ENCODE measurements at places on chromosomes 2 and 18.

DNA sequence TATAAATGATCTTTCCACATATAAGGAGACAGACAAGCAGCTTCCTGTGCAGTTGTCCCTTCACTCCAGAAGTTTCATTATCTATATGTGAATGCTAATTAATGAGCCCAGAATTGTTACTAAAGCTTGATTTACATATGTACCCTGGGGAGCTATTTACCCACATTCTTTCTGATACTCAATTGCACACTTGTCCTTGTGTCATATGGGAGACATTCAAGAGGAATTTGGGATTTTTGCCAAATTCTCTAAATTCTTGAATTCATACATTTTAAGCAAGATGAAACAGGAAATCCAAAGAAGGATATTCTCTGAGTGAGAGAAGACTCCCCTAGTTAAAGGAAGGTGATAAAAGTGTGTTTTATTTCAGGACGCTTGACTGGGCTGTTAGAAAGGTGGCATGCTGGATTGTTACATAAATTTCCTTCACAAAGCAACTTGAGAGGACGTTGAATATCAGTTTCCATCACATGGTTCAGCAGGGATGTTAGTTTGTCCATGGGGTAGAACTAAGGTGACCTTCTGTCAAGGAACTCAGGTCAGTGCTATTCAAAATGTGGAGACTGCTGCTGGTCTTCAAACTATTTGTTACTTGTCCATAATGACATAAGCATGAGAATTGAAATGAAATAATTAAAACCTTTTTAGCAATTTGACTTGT, 368.2 kb downstream of the IRS1 start:
- no peak for DNase-seq

- no peak for DNase-seq
These were observed 42.0 kb downstream of the ZFP36L2 start for GRCh38 chr2:43184339-43184895.

GRCh38 chr18:396556-396955, 103.9 kb downstream of the COLEC12 start:
- no peak for DNase-seq

DNA sequence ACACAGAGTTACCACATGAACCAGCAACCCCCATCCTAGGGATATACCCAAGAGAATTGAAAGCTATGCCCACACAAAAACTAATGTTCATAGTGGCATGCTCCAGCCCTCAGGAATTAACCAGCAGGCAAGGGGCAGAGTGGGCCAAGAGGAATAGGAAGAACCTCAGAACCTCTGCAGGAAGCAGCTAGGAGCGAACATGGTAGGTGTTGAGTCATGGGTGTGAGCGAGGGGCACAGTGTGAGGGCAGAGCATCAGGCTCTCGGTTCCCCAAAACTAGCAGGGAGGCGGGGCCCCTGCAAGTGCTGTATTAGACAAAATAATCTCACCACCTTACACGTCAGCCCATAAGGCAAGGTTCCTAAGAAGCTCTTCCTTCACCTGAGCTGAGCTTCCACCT, 5.6 kb upstream of the RUFY4 start:
- no peak for DNase-seq

DNA sequence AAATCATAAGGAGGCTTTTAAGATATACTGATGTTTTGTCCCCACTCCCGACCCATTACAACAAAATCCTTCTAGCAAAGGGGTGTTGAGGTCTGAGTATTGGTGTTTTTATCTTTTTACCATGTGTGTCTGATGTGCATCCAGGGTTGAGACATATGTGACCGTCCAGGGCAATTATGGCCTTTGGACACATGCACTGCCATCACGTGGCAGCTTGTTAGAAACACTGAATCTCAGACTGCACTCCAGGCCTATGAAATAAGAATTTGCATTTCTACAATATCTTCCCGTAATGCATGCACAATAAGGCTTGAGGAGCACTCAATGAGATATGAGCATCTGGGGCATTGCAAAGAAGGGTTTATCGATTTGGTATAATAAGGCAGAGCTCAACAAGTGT, 235.1 kb upstream of the ZNF804A start:
- DNase-seq: peak; percentile 21

GRCh38 chr2:66095820-66096345, 339.0 kb upstream of the MEIS1 start:
- no peak for DNase-seq

GRCh38 chr2:160541745-160542144, 48.1 kb upstream of the RBMS1 start:
- DNase-seq: no peak

GRCh38 chr2:166651080-166651675, 157.1 kb upstream of the SCN7A start:
- no peak for DNase-seq

DNA sequence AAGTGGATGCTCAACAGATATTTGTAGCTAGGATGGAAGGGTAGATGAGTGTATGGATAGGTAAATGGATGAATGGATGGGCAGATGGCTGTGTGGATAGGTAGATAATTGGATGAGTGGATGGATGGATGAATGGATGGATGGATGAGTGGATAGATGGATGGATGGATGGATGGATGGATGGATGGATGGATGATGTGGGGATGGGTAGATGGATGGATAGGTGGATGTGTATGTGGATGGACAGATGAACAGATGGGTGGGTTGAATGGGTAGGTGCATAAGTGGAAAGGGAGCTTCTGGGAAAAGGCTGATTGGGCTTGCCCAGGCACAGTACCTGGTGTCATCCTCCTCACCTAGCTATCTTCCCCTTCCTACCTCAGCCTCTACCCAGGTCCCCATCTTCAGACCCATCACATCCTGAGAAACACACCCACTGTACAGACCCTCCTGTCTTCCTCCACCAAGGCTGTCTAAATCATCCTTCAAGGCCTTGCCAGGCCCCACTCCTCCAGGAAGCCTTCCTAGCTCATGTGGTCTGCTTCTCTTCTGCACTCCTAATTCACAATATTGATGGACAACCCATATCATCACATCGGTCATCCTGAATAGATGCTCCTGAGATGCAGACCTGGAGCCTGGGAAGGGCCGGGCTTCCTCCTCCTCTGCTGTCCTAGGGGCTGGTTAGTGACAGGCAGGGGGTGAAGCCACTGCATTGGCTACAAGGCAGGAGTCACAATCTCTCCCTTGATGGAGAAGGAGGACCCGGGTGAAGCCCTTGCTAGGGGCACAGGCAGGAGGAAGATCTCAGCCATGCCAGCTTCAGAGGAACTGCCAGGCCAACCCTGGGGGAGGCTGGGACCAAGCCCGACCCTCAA, 49.4 kb downstream of the SMAD7 start:
- peak; percentile 46 for DNase-seq

GRCh38 chr18:38718365-38718901, 1152.8 kb upstream of the CELF4 start:
- DNase-seq: no peak

- DNase-seq: no peak
These were observed 22.5 kb upstream of the RAB31 start for GRCh38 chr18:9685615-9685890.

DNA sequence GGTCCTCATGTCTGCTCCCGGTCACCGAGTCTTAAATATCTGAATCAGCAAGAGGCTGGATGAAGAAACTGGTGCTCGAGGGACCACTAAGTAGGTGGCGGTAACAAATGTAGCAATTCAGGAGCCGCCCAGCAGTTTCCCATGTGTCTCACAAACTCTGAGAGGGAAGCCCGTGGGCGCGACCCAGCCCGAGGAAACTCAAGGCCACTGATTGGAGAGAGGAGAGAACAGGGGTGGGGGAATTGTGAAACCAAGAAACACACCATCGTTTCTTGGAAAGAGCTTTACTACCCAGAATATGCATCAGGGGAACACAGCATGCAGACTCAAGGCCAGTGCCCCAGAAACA, 10.8 kb downstream of the MLPH start:
- no peak for DNase-seq

- DNase-seq: no peak
These were observed 121.8 kb upstream of the RIOK3 start for GRCh38 chr18:23331091-23331920.

- DNase-seq: no peak
These were observed 83.6 kb downstream of the ASXL2 start for GRCh38 chr2:25794544-25795276.

DNA sequence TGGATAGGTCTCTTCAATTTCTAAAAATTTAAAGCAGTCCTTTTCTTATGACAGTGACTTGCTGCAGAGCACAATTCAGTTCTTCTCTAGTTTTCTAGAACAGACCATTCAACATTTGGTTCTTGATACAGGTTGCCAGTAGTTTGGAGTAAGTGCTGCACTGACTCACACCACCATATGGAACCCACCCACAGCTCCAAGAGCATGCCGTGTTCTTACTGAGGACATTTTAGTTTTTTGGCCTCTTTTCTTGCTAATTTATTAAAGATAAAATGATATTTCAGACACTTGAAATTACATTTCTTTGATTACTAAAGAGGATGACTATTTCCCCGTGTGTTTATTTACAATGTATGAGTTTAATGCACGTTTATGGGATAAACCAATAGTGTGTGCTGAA, 120.0 kb downstream of the COL4A4 start:
- no peak for DNase-seq

GRCh38 chr2:151878655-151879563, 50.7 kb upstream of the ARL5A start:
- no peak for DNase-seq

- DNase-seq: no peak
These were observed 46.5 kb downstream of the UNC50 start for GRCh38 chr2:98654699-98655495.

All from SK-N-DZ (cell line).